LoVo (cell line): ENCODE measurements at places on chromosomes 5 and 9.

- DNase-seq, result no peak
Measured at GRCh38 chr5:80198920-80199319, 56.9 kb downstream of the SERINC5 start.

- no peak for DNase-seq
Measured at GRCh38 chr5:58940446-58940845, 357.6 kb downstream of the RAB3C start.

DNA sequence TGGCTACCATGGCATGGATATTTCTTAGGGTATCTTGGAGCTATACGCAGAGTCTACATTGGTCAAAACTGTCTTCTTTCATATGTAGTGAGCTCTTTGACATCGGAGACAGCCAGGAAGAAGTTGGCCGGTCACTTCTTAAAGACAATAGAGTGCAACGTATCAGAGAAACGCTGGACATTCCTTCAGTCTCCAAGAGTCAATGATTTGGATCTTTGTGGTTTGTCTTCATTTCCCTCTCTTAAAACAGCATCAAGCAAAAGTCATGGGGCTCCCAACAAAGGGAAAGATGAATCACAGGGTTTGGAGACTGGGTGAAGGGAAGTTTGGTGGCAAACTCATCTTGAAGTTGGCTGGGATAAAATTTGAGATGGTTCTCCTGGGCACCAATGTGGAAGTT is 320.1 kb downstream of the AGTPBP1 start:
- DNase-seq, result no peak

DNA sequence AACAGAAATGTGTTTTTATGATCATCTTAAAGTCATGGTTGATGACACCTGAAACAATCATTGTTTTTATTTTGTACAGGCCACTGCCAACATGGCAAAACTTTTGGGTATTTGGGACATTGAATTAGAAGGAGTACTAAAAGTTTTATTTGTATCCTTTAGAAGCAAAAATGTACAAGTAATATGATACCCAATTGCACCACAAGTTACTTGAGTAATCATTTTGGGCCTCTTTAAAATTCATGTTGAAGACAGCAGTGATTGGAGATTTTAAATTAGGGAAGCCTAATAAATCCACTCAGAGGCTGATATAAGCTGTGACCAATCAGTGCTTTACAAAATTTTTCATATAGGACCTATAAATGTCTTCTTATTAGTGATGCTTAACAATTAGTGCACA is 212.9 kb downstream of the MARCHF11 start:
- DNase-seq, result no peak

GRCh38 chr9:117046666-117047327 is 359.7 kb downstream of the TRIM32 start:
- no peak for DNase-seq

- DNase-seq, result no peak
Measured at GRCh38 chr9:86794391-86795046, 152.8 kb downstream of the GAS1 start.

- DNase-seq, result no peak
Measured at GRCh38 chr5:75048457-75048953, 3.9 kb downstream of the GCNT4 start.

GRCh38 chr9:130053504-130054324 is at the start of gene GPR107:
GPR107 (plus strand) TSS chr9:130053906; CDS start chr9:130053933, 27 bp downstream.
- peak; percentile 73 for DNase-seq

DNA sequence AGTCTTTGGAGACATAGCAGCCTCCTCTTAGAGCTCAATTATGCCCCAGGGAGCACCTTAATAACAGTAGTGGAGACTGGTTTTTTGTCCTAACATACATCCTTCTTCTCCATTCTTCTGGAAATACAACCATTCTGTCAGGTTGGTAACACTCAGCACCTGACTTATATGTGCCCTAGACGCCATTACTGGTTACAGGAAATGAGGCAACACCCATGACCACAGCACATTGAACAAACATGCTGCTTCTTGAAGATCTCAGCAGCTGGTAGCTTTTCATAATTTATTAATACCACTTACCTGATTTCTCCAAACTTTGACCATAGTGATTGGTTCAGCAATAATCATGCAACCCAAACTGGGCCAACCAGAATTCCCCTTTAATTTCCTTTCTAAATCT is 25.1 kb upstream of the TRPM3 start:
- no peak for DNase-seq
